ENCODE measurements at places on chromosomes 1 and 21. TPM values are rescaled to one million over a fixed set of nuclear protein-coding genes. Genes with fewer than 3 reads are reported as not detected.

GRCh38 chr21:44051462-44051941, 39.4 kb downstream of the TRAPPC10 start:
- no peak for DNase-seq

GRCh38 chr1:151512326-151512725, 1.1 kb downstream of the CGN start:
- DNase-seq = no peak

Gene LAPTM5
- total RNA-seq = 80.1 TPM

Gene EXOSC10
- total RNA-seq = 43.4 TPM

GRCh38 chr1:18939398-18940302, 16.8 kb downstream of the IFFO2 start:
- no peak for DNase-seq

DNA sequence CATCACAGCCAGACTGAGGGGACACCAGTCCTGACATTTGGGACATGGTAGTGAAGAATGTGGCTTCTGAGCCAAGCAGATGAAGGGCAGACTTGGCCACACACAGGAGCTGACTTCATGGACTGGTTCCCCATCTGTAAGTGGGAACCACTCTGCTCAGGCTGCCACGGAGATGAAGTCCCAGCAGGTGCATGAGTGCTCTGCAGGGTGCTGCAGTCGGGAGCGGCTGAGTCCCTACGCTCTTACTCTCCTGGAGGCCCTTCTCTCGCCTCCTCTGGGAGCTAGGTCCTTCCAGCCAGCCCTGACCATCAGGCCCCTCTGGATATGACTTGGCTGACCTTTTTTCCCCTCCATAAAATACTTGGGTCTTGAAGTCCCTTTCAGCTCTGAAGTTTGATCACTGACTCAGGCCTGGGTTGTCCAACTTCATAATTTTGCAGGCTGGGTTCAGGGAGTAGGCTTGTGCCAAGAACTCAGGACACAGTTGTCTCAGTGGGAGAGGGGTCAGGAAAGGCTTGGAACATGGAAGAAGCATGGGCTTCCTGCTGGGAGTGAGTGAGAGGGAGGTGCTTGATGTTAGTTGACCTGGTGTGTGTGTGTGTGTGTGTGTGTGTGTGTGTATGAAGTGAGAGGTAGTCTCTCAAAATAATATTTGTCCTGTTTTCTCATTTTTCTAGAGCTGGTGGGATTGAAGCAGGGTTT, 21.0 kb upstream of the EPS8L3 start:
- peak; percentile 54 for DNase-seq

DNA sequence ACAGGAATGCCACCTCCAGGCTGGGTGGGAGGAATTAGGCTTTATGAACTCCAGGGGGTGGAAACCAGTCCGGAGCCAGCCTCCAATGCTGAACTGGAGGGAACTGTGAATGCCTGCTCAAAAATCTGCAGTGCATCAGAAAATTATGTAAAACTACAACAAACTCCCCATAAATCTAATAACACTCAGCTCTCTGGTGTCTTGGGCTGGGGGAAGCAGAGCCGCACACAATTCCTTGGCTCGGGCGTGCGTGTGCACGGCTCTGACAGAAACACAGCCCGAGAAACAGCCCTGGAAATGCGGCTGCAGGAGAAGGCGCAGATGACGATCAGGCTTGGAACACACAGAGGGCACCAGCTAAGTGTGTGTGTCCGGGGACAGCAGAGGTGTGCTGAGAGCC, 127.6 kb upstream of the VAMP3 start:
- DNase-seq = no peak

- no peak for DNase-seq
Measured at GRCh38 chr1:172946814-172947507, 103.8 kb downstream of the TNFSF18 start.

DNA sequence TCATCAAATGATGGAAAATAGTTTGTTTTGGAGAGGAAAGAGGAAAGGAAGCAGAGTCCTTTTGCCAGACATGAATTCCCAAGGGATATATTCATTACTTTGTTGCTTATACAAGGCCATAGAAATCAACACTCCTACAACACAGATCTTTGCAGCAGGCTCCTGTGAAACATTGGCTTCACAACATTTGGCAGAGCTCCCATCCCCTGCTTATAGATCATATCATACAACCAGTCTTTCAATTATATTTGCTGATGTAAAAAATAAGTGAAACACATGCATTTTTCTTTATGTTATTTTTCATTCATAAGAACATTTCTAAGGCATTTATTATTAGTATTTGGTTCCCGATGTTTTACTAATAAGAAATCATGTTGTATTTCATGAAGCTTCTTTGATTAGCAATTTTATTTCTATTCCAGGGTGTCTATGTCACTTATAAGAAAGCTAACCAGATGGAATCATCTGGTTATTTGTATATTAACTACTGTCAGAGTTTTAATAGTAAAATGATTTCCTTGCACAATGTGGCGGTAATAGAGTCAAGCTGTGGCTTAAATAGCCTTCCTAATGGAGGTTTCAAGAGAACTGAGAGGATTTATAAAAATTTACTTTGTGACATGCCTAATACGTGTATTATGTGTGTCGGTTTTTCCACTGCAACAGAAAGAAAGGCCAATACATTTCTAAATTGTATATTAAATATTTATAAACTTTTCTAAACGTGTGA, 470.3 kb upstream of the NCAM2 start:
- DNase-seq = no peak

Gene OR10R2
- not detected for total RNA-seq

GRCh38 chr1:86068841-86069756, 87.5 kb downstream of the COL24A1 start:
- DNase-seq = no peak

Gene POU3F1
- 0.28 TPM for total RNA-seq

- DNase-seq = no peak
Measured at GRCh38 chr1:33442141-33442540, 11.2 kb upstream of the PHC2 start.

GRCh38 chr1:62595647-62596046, 1.7 kb upstream of the ANGPTL3 start:
- no peak for DNase-seq

Gene TSTD1
- 12.5 TPM for total RNA-seq

Gene MANEAL
- total RNA-seq = 1.8 TPM

GRCh38 chr1:209473025-209473424, 110.5 kb upstream of the CAMK1G start:
- no peak for DNase-seq

GRCh38 chr1:23337869-23338268, 6.2 kb downstream of the HNRNPR start:
- DNase-seq = no peak

Gene TRIM45
- total RNA-seq = 3.9 TPM

DNA sequence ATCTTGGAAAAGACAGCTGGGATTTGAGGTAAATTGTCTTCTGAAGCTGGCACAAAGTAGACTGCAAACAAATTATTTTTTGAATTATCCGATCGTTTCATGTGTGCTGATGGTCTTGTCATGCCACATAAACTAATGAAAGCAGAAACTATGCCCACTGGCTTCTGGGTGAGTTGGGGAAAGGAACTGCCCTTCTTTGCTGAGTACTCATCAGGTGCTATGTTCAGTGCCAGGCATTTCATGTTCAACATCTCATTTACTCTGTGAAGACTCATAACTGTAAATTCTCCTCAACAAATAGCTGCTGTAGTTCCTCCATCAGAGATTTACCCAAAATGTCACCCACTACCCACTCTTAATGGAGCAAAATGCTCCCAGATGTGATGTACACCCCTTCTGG, 1.2 kb downstream of the TRIT1 start:
- no peak for DNase-seq

GRCh38 chr1:217891966-217892365, 260.8 kb downstream of the SPATA17 start:
- no peak for DNase-seq

DNA sequence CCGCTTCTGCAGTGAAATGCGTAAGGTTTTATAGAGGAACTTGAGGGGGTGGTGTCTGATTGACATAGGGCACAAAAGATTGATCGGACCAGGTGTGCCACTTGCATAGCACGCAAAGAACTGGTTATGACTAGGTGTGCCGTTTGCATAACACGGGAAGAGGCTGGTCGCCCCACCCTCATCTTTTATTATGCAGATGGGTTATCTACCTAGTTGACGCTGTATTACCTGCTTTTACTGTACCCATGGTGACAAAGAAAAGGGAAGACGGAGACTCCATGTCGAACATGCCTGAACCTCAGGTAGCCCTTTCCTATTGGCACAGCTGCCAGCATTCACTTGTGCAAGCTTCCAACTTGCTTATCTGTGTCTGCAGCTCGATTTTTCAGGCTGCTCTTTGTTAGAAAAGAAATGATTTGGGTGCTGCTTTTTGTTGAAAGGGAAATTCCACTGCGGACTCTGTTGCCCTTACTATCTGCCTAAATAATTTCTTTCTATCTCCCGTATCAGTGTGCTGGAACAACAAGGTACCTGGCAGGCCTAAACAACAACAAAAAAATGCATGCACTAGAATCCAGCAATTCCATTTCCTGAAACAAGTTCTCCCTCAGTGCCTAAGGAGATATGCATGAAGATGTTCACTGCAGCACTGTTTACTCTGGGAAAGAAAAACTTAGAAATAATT, 194.4 kb upstream of the KAZN start:
- no peak for DNase-seq

DNA sequence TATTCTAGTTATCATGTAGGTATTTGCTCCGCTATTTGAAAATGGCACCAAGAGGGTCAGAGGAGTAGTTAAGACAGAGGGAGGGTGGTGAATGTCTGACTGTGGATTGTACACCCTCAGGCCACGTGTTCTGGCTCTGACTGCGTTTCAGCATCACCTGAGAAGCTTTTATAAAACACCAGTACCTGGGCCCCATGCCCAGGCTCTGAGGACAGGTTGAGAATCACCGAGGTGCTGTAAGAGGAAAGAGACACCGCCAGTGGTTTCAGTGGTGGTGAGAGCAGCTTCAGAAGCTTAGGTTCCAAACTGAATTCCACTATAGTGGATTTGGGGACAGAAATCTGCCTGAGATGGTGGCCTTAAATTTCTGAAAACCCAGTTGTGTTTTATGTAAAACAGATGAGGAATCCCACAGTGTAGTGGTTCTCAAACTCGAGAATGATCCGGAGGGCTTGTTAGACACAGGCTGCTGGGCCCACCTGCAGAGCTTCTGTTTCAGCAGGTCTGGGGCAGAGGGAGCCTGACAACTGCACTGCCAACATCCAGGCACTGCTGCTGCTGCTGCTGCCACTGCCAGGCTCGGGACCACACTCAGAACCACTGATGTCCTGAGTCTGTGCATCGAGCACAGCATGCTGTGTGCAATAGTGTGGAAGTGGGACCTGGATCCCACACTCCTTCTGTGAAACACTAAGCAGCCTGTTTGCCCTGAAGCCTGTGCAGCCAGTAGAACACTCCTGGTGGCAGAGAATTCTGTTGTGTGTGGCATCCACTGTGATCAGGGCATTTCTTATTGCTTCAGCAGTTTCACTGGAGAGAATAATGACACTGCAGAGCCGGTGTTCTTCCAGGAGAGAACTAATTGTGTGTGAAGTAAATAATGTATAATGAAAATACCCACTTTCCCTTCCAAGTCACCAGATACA, 98.7 kb downstream of the SUSD4 start:
- DNase-seq = no peak

DNA sequence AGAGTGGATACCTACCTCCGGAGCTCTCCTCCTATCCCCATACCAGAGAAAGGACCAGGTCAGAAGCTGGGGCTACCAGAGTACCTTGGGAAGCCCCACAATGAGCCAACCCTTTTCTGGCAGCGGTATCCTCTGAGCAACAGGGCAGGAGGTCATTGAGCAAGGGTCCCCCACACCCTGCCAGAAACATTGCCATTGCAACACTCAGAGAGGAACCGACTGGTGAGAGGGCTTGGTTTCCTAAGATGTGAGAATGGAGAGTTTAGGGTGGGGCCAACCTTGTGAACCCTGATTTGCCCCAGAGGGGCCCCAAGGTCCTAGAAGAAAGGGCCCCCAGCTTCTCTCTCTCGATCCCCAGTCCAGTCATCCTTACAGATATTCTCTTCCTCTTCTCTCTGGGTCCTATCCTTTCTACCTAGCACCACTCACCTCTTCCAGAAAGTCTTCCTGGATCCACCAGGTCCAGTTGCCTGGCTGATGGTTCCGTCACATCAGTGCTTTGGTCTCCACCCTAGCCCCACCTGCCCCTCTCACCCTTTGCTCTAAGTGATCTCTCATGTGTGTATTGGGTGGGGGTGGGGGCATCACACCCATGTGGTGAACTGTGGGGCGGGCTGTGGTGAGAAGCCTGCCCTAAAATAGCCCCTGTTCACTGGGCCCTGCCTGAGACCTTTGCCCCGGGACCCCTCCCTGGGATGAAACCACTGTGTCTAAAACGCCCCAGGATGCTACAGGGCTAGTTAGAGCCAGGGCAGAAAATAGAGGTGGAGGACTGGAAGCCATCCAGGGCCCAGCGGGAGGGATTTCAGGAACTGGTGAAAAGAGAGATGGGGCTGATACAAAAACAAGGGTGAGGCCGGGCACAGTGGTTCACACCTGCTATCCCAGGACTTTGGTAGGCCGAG, 8.7 kb downstream of the FGR start:
- DNase-seq = no peak

Gene TSPAN2
- total RNA-seq = 43.9 TPM

DNA sequence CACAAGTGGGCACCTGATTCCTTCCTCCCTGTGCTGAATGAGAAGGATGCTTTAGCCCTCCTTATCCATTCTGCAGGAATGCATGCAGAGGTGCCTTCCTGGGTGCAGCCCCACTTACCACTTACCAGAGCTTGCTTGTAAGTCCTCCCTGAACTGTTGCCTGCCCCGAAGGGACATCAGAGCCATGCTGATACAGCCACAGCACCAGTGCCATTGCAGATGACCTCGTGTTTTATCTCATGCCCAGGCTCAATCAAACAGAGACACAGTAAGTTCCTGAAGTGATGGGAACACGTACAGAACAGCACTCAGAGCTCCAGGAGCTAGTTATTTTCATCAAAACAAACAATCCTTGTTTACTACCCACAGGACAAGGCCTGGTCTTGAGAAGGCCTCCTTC, 81.9 kb downstream of the ATP1A1 start:
- DNase-seq = no peak

GRCh38 chr1:208007938-208008342, 97.0 kb upstream of the CD34 start:
- DNase-seq = no peak

Gene PRMT6
- total RNA-seq = 7.4 TPM

DNA sequence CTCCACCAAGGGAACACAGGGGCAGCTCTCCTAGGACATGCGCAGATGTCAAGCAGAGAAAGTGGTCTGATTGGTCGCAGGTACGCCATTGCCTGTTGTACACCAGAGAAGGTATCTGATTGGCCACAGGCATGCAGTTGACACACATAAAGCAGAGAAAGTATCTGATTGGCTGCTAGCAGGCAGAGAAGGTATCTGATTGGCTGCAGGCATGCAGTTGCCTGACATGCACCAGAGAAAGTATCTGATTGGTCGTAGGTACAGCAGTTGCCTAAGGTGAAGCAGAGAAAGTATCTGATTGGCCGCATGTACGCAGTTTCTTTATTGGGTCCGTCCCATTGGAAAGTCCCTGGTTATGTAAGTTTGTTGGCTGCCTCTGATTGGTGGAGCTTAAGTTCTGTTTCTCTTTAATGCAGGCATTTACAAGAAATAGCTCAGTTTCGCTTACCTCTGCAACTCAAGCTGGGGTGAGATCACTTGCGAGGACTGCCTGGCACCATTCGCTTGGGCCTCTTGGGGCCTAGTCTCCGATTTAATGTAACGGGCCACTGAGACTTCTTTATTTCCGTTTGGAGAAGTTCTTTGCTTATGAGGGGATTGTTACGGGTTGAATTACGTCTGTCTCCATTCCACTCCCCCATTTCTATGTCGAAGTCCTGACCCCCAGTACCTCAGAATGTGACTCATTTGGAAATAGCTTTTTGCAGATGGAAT, 74.2 kb downstream of the SIK1 start:
- no peak for DNase-seq

GRCh38 chr1:87329526-87330056, 911 bp downstream of the LMO4 start:
- no peak for DNase-seq

GRCh38 chr1:64187646-64188045, 15.8 kb upstream of the UBE2U start:
- DNase-seq = no peak
